Mucosa of gallbladder (tissue), 1 donor: ENCODE measurements at places on chromosomes 13 and 19. TPM values are rescaled to one million over a fixed set of nuclear protein-coding genes. Genes with fewer than 3 reads are reported as not detected.

SIGLEC5 gene
- 1.1 TPM for total RNA-seq

IGSF23 gene
- not detected for total RNA-seq

PINLYP gene
- 13.3 TPM for total RNA-seq

ALG5 gene
- total RNA-seq = 39.4 TPM

KIR2DL4 gene
- total RNA-seq = not detected

FTL gene
- total RNA-seq = 4,398 TPM

TEAD2 gene
- total RNA-seq = 18.0 TPM

CEACAM3 gene
- total RNA-seq = 0.78 TPM

SYMPK gene
- total RNA-seq = 72.6 TPM

UNC13A gene
- total RNA-seq = 0.78 TPM

SCEL gene
- 0.12 TPM for total RNA-seq

SUGT1 gene
- total RNA-seq = 37.6 TPM

ERICH6B gene
- not detected for total RNA-seq

GPC6 gene
- 24.0 TPM for total RNA-seq

F2RL3 gene
- total RNA-seq = 2.9 TPM

FBXO27 gene
- total RNA-seq = 28.1 TPM

CERS1 gene
- 1.8 TPM for total RNA-seq

SULT2A1 gene
- total RNA-seq = 0.46 TPM

HS6ST3 gene
- 0.49 TPM for total RNA-seq

ZNF878 gene
- 0.17 TPM for total RNA-seq

RXFP2 gene
- total RNA-seq = not detected

GET3 gene
- total RNA-seq = 64.8 TPM

OR4F17 gene
- not detected for total RNA-seq

PGLYRP2 gene
- 1.6 TPM for total RNA-seq

ZNF709 gene
- 3.7 TPM for total RNA-seq

CYP4F11 gene
- total RNA-seq = 87.2 TPM
